ENCODE measurements at places on chromosomes 1 and 21.

- no peak for DNase-seq
Measured at GRCh38 chr1:44999232-44999631, 11.9 kb downstream of the HECTD3 start.

DNA sequence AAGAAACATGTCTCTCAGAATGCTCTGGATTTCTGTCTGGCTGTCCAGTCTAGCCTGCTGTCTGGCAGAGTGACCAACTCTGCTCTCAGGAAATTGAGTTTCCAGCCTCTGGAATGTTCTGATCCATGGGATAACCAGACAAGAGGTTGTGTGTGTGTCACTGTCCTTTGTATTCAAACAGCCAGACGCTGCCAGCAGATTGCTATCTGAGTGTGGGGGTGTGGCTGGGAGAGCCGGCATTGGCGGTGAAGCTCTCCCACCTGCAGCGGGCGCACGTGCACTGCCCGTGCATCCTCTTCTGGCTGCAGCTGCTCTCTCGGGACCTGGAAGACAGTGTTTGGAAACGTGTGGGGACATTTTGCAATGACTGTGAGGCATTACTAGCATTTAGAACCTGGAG is 26.1 kb downstream of the PKP1 start:
- peak; percentile 21 for DNase-seq

GRCh38 chr1:202998836-202999750 is 8.1 kb upstream of the TMEM183A start:
- peak; percentile 82 for DNase-seq

GRCh38 chr1:108141621-108142020 is 58.5 kb downstream of the SLC25A24 start:
- peak; percentile 25 for DNase-seq
